CD4-positive, alpha-beta T cell treated with Interleukin-12 subunit alpha and Interleukin-12 subunit beta, for 1 hour (primary cell): ENCODE measurements at places on chromosomes 16 and 17.

DNA sequence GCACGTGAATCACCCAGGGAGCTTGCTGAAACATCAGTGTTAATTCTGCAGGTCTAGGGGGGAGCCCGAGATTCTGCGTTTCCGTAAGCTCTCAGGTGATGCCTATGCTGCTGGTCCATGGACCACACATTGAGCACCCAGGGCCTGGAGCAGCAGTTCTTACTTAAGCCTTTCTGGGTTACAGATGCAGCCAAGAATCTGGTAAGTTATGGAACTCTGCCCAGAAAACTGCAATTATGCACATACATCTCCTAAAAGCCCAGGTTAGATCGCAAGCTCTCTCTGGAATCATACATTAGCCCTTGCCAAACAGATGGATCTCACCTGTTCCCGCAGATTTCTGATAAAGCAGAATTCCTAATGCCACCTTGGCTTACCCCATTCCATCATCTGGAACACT lies 265.9 kb upstream of the SALL1 start:
- DNase-seq: no peak

DNA sequence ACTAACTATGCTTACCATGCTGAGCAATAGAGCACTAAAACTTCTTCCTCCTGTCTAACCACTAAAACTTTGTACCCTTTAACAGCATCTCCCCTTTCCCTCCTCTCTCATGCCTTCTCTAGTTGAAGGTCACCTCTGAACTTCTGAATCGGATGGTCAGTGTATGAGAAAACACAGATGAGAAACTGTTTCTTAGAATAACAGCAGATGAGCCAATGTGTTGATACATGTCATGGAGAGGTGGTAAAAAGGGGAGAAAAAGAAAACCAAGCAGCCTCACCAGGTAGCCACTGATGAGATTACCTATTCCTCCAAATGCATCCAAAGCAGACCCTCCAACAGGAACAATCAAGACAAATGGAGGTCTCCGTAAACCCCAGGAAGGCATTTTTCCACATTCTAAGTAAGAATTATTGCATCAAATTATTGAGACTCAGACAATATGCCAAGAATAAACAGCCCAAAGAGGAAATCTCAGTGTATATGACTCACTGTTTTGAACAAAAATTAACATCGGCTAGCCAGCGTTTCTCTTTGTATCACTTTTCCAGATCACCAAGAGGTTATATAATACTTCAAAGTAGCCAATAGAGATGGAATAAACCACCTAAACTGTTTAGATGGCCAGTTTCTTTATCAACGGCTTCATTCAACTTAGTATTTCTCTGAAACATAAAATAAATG lies 793.3 kb upstream of the SOX9 start:
- no peak for DNase-seq

- DNase-seq: no peak
Observed at GRCh38 chr17:82704886-82705285, 6.4 kb upstream of the RAB40B start.

DNA sequence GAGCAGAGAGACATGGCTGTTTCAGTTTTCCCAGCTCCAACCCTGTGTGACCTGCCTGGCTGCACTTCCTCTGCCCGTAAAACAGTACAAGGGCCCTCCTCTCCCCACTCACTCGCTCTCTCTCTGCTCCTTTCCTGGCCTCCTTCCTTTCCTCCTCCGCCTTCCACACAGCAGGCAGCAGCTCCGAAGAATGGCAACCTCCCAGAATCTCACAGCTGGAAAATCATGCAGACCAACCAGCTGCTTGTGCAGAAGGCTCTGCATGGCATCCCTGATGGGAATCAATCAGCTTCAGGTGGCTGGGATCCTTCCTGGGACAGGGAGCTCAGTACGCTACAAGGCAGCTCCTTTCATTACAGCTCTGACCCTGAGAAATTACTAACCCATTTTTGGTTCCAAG lies 27.4 kb downstream of the TMEM132E start:
- DNase-seq: no peak

DNA sequence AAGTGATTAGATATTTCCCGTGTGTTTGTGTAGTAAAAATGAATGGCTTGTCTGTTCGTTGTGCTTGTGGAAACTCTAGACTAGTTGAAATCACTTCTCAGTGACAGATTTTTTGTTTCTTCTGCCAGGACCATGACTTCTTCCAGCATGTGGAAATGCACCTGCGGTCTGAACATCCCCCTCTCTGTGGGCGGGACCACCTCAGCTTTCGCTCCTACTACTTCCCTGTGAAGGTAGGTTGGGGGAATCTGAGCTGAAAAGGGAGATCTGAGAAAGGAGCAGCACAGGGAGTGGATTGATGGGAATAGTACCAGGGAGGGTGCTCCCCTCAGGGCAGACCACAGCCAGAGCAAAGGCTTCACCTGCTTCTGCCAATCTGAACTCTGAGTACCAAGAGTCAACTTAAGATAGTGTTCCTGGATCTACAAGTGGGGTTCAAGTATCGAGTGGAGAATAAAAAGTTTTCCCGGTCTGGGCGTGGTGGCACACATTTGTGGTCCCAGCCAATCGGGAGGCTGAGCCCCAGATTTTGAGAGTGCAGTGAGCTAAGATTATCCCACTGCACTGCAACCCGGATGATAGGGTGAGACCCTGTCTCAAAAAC lies 47.5 kb downstream of the SF3B3 start:
- DNase-seq: no peak

DNA sequence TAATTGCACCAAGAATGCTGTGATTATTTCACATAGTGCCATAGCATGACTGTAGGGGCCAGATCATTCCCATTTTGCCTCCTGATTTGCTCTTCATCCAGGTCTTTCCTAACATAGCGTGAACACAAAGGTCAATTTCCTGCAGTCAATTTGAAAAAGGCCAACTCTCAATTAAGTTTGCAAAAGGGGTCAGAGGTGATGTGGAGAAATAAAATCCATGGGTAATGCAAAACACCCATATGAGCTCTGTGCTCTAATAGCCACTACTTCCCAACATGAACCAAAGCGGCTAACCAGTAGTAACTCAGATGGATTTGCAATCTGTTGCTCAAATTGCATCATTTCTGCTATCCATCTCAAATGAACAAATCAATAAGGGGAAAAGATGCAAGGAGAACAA lies 275.5 kb upstream of the SOX9 start:
- DNase-seq: no peak

- no peak for DNase-seq
Observed at GRCh38 chr17:60155815-60156214, 6.0 kb downstream of the CA4 start.

GRCh38 chr17:10072556-10073425 lies 125.6 kb downstream of the GAS7 start:
- no peak for DNase-seq

GRCh38 chr17:9935408-9935807 lies 30.3 kb upstream of the RCVRN start:
- no peak for DNase-seq

GRCh38 chr16:55179852-55180585 lies 144.0 kb upstream of the IRX6 start:
- DNase-seq: no peak

- DNase-seq: no peak
Observed at GRCh38 chr16:78321620-78322360, 222.3 kb downstream of the WWOX start.

- DNase-seq: no peak
Observed at GRCh38 chr17:82866590-82867191, 26.9 kb upstream of the ZNF750 start.
